Gastroesophageal sphincter (tissue), 4 donors: ENCODE measurements at places on chromosomes 5 and 9.

DNA sequence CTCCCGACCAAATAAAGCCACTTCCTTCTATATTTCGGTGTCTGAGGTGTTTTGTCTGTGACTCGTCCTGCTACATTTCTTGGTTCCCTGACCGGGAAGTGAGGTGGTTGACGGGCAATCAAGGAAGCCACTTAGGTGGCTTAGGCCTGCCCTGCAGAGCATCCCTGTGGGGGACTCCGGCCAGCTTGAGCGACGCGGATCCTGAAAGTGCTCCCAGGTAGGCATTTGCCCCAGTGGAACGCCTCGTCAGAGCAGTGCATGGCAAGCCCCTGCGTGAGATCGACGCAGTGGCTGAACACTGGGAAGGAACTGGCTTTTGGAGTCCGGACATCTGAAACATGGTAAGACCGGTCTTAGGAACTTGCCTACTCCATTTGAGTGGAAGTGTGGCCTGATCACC is 157.2 kb upstream of the COX7C start:
- ATAC-seq = no peak

DNA sequence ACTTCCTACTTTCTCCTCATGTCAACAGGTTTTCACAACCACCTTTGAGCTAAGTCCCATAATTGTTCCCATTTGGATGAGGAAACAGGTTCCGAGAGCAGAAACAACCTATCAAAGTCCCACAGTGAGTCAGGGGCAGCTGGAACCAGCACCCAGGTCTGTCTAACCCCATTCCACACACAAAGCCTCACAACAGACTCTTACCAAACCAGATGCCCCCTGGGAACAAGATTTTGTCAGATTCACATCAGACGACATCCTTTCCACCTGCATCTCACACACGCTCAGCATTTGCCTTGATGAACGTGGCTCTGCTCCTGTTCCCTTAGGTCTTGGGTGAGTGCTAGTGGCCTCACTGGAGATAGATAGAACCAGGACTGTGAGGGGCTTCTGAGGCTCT is 17.0 kb downstream of the SWI5 start:
- ATAC-seq = no peak

GRCh38 chr9:134812343-134812673 is 68.3 kb upstream of the FCN2 start:
- no peak for ATAC-seq

- ATAC-seq = no peak
Observed at GRCh38 chr5:129120158-129120581, 25.6 kb downstream of the ISOC1 start.

DNA sequence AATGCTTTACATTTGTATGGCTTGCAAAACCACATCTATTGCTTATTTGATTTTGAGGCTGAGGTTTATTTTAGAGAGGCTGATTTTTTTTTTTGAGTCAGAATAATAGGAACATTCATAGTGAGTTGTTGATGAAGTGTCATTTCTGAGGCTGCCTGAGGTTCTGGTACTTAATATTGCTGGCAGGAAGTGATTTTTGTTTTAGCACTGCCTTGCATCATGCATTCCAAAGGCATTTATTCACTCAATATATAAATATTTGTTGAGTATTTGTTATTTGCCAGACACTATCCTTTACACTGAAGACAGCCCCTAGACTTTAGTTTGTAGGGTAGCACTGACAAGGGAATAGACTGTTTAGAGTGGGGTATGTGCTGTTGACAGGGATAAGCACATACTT is 2.7 kb downstream of the RNF20 start:
- no peak for ATAC-seq

DNA sequence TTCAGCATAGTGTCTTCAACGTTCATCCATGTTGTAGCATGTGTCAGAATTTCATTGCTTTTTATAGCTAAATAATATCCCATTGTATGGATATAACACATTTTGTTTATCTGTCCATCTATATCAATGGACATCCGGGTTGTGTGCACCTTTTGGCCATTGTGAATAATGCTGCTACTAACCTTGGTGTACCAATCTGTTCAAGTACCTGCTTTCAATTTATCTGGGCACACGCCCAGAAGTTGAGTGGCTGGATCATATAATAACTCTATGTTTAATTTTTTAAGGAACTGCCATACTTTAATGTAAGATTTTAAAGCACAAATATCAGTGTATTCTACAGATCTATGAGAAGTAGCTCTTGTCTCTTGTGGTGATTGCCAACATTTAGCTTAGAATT is 43.5 kb downstream of the SCAI start:
- ATAC-seq = no peak

GRCh38 chr9:134943836-134944235 is 26.1 kb upstream of the FCN1 start:
- ATAC-seq = no peak

DNA sequence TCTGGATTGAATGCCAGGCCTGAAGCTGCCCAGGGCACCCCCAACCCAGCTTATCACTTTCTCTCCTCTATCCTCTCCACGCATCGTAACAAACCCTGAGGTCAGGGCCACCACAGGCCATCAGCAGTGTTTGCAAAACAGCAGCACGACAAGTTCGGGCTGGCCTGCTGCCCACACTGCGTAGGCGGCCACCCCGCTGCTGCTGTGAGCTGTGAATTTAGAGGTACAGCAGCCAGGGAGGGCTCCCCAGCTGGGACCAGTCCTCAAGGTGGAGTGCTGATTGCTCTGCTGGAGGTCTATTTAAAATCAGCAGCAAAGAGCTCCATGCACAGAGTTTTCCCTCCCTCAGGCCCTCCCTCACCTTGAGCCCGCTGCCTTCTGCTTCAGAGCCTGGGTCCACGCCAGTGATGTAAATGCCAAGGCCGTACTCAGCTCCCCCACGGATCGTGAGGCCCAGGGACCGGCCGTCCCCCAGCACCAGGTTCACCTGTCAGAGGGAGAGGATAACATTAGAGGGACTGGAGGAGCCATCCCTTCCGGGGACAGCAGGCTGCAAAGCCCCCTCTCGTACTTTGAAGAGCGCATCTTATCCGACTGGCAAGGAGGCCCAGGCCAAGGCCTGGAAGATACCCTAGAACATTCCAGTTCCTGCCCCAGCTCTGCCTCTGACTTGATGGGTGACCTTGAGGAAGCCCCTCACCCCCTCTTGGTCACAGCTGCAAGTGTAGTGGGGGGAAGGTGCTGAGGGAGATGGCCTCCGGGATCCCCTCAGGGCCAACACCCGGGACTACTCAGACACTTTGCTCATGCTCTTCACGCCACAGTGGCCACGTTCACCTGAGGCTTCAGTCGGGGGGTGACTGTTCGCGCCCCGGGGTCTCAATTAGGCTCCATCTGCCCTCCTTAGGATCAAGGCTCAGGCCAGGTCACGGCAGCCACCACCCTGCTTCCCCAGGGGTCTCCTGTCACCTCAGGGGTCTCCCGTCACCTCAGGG is 39.1 kb downstream of the WHRN start:
- no peak for ATAC-seq

DNA sequence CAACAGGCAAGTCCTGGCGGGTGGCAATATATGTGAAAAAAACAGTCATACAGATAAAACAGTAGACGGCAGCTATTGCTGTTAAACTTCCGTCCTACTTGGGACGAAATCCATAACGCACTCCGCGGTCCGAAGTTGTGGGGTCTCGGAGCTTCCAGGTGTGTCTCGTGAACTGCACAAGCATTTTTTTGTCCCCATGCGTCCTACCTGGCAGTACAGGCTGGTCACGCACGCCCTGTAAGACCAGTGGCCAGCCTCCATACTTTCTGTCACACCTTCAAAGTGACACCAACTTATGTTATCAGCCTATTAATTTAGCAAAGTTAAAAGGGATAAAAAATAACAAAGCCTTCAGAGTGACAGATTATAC is 51.3 kb downstream of the TGFBI start:
- peak; percentile 3 for ATAC-seq

GRCh38 chr9:130438382-130438981 is 6.3 kb upstream of the ASS1 start:
- no peak for ATAC-seq

DNA sequence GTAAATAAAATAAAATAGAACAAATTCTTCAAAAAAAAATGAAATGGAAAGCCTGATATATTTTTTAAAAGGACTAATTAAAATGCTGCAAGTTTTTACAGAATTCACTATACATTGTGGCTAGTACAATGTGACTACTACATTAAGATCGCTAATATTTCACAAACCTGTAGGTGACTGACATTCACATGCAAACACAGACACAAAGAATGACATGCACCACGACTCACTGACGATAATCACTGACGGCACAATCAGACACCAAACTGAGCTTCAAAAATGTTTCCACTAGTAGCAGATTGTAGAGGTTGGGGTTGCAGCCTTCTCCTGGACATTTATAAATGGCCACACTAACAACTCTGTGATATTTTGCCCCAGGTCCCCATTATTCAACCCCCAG is 637.7 kb upstream of the DMAC1 start:
- no peak for ATAC-seq

DNA sequence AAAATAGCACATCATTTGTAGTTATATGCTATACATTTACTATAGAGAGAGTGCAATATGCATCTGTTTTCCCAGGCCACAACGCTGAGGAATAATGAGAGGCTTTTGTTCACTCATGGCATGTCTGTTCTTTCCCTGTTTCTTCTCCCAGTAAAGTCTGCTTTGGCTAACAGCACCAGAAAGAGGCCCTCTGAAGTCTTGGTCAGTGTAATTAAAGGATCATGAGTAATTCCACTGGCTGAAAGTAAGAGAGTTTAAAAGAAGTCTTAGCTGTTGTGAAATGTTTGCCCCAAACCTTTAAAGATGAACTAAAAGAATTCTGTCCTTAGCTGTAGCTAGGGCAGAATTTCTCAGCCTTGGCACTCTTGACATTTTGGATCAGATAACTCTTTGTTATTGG is 228.8 kb downstream of the TLE4 start:
- ATAC-seq = peak; percentile 31

GRCh38 chr9:112377087-112377486 is 2.8 kb upstream of the HSDL2 start:
- no peak for ATAC-seq

DNA sequence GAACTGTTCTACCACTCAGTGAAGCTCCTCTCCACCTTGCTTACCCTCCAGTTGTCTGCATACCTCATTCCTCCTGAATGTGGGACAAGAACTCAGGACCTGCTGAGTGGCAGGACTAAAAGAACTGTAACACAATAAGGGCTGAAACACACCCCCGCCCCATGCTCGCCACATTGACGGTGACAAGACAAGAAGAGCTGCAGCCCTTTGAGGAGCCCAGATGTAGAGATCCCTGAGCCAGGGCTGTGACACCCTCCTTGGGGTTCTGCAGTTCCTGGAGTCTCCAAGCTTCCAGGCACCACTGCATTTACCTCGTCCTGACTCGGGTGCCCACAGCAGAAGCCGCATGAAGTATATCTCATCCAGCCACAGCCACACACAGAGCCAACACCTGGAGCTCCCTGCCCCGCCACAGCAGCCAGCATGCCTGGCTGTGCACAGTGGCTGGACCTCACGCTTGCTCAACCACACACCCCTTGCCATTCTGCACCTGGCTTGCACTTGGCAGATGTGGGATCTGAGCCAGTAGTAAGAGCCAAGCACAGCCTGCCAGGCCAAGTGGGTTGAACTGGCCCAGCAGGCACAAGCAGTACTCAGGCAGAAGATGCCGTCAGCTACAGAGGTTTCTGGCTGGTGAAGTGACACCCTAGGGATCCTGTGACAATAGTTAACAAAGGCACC is 166.1 kb downstream of the RNF180 start:
- ATAC-seq = no peak

- no peak for ATAC-seq
Observed at GRCh38 chr5:74310386-74310785, 330.1 kb downstream of the ENC1 start.

GRCh38 chr5:110663525-110663924 is 62.9 kb downstream of the TMEM232 start:
- no peak for ATAC-seq

- no peak for ATAC-seq
Observed at GRCh38 chr9:117992006-117992405, 287.8 kb downstream of the TLR4 start.

GRCh38 chr5:100667161-100667630 is 132.0 kb downstream of the FAM174A start:
- peak; percentile 46 for ATAC-seq

DNA sequence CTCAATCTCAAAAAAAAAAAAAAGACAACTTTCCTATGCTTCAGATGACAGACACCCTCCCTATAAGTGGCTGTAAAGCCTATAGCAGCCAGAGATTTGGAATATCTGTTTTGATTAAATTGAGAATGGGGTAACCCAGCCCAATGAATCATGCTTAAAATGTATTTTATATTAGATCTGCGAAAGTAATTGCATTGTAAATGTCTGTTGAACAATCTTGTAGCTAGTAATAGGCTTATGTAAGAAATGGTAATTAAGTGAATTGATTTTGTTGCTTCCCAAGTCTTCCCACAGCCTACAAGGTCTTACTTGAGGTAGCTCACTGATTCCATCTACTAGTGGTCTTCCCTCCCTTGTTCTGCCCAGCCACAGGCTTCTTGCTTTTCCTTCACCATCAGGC is 590.7 kb downstream of the ACTL7B start:
- no peak for ATAC-seq

- no peak for ATAC-seq
Observed at GRCh38 chr9:70304810-70305209, 46.0 kb downstream of the SMC5 start.

GRCh38 chr9:74742792-74743730 is 144.7 kb downstream of the TRPM6 start:
- ATAC-seq = no peak

- ATAC-seq = no peak
Observed at GRCh38 chr9:126031116-126031515, 283.9 kb downstream of the PBX3 start.

DNA sequence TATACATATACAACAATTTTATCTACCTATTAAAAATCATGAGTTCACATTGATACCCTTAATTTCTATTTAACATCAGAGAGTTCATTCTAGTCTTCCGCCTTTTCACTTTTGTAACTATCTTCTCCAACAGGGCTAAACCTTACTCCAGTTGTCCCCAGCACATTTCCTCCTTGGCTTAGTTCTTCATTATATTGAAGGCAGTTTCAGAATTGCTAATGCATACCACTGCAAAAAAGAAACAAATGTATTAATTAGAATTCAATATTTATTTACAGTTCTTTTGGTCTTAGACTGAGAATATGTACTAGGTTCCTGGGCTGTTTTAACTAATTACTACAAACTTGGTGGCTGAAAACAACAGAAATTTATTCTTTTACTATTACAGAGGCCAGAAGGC is 132.5 kb downstream of the WDR70 start:
- no peak for ATAC-seq

GRCh38 chr9:8871796-8872445 is 1072.3 kb upstream of the DMAC1 start:
- ATAC-seq = no peak

GRCh38 chr9:15711931-15712330 is 159.1 kb downstream of the CCDC171 start:
- ATAC-seq = no peak

DNA sequence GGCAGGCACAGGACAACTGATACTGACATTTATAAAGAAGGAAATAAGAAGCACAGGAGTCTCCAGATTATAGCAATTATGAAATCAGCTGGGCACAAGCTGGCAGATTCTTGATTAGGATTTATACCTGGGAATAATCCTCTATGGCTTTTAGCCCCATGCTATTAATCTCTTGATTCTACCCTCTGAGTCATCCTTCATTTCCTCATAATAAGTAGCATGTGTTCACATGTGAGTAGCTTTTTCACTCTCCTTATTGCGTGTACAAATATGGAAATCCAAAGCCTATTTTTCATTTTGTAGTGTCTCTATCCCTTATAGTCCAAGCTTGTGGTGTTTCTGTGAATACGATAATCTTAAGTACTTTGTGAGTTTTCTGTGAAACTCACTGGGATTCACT is 185.0 kb upstream of the PRLR start:
- no peak for ATAC-seq
